Right renal pelvis (tissue), 4 donors: ENCODE measurements at places on chromosomes 6 and 20. TPM values are rescaled to one million over a fixed set of nuclear protein-coding genes. Genes with fewer than 3 reads are reported as not detected.

DNA sequence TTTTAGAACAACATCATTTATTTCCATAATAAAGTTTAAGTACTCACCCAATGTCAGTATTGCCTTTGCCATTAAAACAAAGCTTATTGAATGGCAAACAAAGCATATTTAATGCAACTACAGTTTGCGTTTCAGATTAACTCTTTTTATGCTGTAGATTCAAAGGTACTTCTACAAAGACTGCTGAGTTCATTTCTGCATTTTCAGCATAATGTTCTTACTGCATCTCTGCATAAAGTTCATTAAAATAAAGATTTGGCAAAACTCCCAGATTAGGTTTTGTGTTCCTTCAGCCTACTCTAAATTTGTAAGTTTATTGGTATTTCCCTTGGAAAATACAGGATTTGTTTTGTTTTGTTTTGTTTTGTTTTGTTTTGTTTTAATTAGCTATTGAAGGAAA is 359.4 kb downstream of the ADGRB3 start:
- DNase-seq: no peak

GRCh38 chr6:170011204-170012036 is 260.0 kb downstream of the ERMARD start:
- no peak for DNase-seq

GRCh38 chr20:2865630-2866029 is 7.7 kb upstream of the PTPRA start:
- DNase-seq: no peak

- no peak for DNase-seq
These were observed 391.1 kb upstream of the HSF2 start for GRCh38 chr6:122008101-122008999.

- no peak for DNase-seq
These were observed 379.5 kb upstream of the JAG1 start for GRCh38 chr20:11053310-11053709.

DNA sequence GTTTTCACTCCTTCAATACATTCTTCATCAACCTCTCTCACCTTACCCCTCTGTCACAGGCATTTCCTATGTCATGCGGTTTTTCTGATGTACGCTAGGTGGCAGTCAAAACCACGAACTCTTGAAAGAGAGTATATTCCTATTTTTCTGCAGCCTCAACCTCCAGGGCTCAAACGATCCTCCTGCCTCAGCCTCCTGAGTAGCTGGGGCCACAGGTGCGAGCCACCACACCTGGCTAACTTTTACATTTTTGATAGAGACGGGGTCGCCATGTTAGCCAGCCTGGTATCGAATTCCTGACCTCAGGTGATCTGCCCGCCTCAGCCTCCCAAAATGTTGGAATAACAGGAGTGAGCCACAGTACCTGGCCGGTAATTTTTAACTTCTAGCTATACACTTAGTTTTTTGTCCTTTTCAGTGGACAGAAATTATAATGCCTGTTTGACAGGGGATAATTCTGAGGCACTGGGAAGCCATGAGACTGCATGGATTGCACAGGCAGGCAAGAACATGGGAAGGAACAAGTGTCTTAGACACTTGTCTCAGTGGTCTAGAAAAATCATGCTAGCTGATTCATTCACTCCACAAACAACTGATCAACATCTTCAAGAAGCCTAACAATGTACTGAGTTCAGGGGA is 22.5 kb upstream of the HFE start:
- DNase-seq: no peak

DNA sequence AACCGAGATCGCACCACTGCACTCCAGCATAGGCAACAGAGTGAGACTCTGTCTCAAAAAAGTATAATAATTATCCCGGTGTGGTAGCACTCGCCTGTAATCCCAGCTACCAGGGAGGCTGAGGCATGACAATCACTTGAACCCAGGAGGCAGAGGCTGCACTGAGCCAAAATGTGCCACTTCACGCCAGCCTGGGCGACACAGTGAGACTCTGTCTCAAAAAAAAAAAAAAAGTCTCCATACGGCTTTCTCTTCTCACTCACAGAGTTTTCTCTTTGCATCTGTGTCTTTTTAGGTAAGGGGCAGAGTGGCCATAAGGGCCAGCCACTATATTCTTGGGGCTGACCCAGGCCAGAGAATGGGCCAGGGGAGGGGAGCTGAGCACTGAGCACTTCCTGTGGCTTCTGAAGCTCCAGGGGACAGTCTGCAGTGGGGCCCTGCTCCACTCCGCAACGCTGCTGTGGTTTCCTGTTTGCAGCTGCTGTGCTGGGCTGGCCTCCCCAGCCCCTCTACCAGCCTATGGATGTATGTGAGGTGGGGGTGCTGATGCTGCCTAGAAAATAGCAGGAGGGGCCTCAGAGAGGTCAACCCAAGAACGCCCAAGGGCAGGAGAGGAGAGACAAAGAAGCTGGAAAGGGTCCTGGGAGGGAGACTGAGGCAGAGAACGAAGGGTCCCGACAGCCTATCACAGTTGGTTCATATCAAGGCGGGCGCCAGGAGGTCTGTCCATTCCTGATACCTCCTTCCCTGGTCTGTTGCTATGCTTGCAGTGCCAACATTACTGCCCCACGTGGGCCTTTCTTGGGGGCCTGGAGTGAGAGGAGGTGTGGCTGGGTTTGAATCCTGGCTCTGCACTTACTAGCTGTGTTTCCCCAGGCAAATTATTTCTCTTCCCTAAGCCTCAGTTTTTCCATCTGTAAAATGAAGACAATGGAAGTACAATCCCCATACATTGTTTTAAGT is 16.0 kb downstream of the SLA2 start:
- DNase-seq: no peak

WFDC12 gene
- not detected for polyA plus RNA-seq

FAM83D gene
- polyA plus RNA-seq: 14.6 TPM

- DNase-seq: no peak
These were observed 69.9 kb upstream of the HDAC2 start for GRCh38 chr6:114040871-114041270.

GRCh38 chr6:140437619-140438345 is 1063.3 kb upstream of the CITED2 start:
- no peak for DNase-seq

GRCh38 chr20:50750145-50750671 is 18.8 kb downstream of the PARD6B start:
- DNase-seq: no peak

GSTA1 gene
- 1.9 TPM for polyA plus RNA-seq

CNBD2 gene
- polyA plus RNA-seq: 0.64 TPM

OXT gene
- polyA plus RNA-seq: 0.69 TPM

- no peak for DNase-seq
These were observed 43.2 kb upstream of the DDR1 start for GRCh38 chr6:30840935-30841643.

NKX2-2 gene
- not detected for polyA plus RNA-seq

DNA sequence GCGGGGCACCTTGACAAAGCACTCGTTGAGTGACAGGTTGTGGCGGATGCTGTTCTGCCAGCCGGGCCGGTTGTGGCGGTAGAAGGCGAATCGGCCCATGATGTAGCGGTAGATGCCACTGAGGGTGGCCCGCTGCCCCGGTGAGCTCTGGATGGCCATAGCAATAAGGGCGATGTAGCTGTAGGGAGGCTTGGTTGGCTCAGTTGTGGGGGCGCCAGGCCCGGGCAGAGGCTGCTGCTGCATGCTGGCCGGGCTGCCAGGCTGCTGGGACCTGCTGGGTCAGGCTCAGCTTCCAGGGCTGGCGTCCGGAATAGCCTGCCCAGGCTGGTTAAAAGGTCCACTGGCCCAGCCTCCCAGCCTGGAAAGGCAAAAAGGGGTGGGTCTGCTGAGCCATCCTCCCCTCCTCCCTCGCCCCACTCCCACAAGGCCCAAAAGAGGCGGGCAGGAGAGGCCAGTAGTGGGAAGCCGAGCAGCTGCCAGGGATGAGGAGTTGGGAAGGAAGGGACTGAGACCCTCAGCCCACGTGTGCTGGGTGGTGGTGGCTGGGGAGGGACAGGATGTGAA is at the start of gene FOXS1:
Gene FOXS1, minus strand, starts transcription at position 305 of the 564 bp plus-strand sequence. Its CDS starts 62 bp downstream, at position 243.
- no peak for DNase-seq
